Activated CD4-positive, alpha-beta T cell treated with anti-CD3 and anti-CD28 coated beads, Interleukin-2, amount 10 ng/mL, durations not matched to agents 24 days and 14 days (primary cell): ENCODE measurements at places on chromosomes 16 and 17.

GRCh38 chr17:83171661-83172060, 92.3 kb downstream of the METRNL start:
- no peak for DNase-seq

DNA sequence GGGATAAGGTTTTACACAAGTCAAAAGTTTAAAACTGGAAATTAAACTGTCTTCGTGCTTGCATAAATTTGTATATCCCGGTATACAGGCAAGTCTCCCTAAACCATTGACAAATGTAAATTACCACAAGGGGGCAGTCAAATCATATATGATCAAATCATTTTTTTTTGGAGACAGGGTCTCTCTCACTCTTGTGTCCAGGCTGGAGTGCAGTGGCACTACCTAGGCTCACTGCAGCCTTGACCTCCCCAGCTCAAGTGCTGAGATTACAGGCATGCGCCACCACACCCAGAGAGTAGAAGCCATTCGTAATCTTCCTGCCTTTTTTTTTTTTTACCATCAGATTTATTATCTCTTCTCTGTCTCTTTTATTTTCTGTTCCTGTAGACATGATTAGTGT, 18.5 kb downstream of the TOP2A start:
- peak; percentile 65 for DNase-seq

DNA sequence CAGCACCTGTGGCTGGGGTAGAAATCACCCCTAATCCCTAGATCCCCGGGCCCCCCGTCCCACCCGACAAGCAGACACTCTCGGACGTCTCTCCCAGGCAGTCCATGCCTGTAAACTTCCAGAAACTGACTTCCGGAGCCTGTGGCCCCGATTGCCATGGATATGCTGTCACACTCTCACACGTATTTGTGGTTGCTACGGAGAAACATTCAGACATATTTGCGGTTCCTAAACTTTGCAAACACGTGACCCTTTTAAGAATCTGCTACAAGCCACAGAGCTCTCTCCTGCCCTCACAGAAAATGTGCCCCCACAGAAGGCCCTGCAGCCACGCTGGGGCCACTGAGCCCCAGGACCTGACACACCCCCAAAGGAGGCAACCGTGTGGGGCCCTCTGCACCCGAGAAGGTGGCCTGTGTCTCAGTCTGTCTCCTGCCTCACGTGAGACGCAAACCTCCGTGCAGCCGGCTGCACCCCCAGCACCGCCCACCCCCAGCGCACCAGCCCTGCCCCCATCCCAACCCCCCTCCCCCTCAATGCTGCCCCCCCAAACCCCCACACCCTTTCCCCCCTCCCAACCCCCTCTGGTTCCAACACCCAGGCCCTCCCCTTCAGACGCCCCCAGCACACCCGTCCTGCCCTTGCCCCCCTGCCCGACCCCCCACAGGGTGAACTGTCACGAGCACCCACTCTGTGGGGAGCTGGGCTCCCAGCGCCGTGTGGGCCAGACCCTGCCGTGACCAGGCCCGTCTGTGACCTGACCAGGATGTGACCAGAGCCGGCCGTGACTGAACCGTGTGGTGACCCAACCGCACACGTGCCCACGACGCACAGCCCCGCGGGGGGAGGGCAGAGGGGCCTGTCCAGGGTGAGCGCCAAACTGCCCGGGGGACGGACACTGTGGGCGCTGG, 66.3 kb upstream of the METRNL start:
- DNase-seq: no peak

DNA sequence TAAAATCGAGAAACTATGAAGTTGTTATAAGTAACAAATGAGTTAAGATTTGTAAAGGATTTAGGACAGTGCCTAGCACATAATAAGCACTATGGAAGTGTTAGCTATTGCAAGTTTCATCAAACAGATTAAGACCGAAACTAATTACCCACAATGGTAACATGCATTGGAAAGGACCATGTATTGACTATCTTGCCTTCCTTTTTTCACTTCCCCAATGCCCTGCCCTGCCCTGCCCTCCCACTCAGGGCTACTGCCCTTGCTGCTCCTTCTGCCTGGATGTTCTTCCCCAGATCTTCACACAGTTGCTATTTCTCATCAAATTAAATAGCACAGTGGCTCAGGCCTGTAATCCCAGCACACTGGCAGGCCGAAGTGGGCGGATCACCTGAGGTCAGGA, 202.1 kb upstream of the PSMD7 start:
- no peak for DNase-seq

DNA sequence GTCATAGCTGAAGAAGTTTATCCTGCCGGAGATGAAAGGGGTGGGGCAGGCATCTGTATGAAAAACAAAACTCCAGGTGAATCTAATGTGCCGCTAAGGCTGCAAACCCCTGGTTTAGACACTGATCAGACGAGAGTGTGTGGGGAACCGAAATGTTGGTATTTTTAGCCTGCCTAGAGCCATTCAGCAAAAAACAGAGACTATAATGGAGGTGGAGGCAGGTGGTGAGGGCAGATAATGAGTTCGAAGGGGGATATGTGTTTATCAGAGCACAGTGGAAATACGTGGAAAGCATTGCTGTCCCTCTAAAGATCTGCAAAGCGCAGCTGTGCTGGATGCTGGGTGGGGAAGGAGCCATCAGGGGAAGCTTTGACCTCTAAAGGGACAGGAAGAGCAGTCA, 127.5 kb upstream of the WSCD1 start:
- DNase-seq: no peak

DNA sequence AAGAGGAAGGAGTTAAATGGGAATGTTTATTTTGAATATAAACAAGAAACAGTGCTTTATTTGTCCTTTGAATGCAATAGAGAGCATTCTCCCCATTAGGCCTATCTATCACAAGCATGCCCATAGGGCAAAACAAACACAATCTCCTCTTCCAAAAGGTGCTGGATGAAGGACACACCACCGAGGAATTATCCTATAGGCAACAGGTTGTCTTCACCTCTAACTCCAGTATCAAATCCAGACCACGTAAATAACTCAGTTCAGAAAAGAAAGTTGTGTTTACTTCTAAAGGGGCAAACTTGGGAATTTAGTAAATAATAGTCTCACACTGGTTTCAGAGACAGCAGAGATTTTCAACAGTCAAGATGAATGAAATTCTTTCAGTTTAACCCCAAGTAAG, 83.7 kb upstream of the CLEC18B start:
- no peak for DNase-seq

DNA sequence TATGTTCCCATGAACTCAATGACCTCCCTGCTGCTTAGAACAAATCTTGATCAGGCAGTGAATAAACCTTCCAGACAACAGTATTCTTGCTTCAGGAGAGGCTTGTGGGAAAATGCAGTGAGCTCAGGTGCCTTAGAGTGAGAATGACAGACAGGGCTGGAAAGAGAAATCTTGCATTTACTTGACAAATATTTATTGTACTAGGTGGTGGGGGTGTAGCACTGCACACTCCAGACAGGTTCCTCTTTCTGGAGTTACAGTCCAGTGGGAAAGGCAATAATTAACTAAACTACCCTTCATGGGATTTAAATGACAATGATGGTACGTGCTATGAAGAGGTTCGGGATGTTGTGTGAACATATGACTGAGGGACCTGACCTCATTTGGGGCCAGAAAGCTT, 182.9 kb downstream of the SHISA9 start:
- DNase-seq: no peak

GRCh38 chr17:41481036-41481435, at the start of gene KRT35:
Gene KRT35, minus strand, starts transcription at chr17:41481151. Its CDS starts 54 bp downstream, at chr17:41481097.
- no peak for DNase-seq

DNA sequence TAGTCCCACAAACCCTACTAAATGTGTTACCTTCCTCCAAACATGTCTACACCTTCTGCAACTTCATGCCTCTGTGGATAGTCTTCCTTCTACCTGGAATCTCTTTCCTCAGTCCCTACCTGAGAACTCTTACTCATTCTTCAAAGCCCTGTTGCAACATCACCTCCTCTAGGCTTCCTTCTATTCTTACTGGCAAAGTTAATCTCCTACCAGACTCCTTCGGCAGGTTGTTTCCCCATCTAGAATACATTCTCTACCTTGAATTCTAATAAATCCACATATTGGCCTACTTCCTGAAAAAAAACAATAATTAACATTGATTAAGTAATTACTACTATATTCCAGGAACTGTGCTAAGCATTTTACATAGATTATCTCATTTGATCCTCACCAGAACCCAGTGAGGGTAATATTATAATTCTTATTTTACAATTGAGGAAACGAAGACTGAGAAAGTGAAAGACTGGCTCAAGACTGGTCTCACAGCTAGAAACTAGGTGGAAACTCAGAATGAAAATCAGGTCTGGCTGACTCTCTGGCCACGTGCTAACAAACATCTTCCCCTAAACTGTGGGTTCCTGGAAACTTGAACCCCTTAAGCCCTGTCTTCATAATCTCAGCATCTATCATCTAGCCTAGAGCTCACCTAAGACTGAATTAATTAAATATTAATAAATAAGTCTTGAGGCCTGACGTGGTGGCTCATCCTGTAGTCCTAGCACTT, 4.6 kb upstream of the STAT3 start:
- no peak for DNase-seq

GRCh38 chr17:81040791-81041337, 5.9 kb downstream of the BAIAP2 start:
- no peak for DNase-seq

DNA sequence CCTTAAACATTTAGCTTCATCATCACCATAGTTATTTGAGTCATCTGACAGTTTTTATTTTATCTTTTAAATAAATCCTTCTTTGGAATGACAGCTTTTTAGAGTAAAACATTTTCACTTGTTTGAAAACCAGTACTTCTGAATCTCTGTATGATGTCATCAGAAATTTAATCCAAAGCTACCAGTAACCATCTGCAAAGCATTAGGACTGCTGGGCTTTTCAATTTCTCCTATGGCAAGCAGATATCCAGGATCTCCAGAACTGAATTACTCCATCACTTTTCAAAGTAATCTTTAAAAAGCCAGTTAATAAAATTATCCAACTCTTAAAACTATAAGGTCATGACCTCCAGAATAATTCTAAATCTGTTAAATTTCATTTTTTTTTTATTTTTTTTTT, 51.5 kb downstream of the CHCT1 start:
- DNase-seq: no peak

DNA sequence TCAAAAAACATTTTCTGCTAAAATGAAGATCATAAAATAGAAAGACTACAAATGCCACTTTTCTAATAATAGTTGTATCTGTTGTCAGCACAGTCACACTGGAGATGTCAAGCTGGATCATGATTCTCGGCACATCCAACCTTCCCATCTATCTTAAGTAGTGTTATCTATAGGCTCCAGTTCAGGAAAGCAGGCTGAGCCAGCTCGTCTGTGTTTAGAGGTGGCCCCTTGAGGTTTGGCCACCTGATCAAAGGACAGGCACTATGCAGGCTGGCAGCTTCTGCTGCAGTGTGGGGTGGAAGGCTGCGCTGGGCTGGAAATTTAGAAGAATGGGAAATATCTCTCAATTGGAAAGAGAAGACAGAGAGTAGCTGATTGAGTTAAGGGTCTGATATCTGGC, 32.4 kb downstream of the SMYD4 start:
- DNase-seq: no peak
